ENCODE measurements at places on chromosomes 7 and 10.

DNA sequence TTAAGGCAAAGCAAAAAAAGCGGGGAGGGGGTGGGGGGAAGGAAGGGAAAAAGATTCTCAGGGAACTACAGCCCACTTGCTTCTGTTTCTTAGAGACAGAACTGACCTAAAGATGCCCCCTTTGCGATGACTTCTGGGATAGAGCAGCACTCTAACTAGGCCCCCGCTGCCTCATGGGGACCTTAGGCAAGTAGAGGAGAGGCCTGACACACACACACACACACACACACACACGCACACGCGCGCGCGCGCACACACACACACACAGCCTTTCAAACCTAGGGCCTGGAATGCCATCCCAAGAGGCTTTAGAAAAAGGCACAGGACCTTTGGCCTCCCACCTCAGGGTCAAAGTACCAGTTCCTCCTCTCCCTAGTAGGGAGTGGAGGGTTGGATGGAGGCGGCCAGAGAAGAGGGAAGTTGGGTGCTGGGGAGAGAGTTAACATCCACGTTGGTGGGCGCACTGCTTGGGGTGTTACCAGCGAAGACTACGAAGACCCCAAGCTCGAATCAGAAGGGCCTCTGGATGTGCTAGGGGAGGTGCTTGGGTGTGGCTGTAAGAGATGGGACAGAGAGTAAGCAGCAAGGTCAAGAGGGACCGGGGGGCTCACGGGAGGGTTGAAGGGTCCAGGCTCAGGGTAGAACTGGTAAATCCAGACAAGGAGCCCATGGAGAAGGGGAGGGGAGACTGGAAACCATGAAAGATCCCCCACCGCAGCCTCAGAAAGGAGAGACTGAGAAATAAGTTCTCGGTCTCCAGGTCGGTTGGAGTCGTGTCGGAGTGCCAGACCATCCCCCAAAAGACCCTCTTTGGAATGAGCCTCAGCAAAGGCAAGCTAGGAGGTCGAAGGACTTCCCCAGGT lies 1.2 kb upstream of the COL1A2 start:
- DNase-seq, result no peak
- H3K27ac ChIP-seq, result no peak overlapping the region
- H3K36me3 ChIP-seq, result no peaks in the 10 kb centered on the region
- no peak overlapping the region for H3K4me3 ChIP-seq
- H3K4me1 ChIP-seq, result no peaks in the 10 kb centered on the region
- no peaks in the 10 kb centered on the region for H3K27me3 ChIP-seq

DNA sequence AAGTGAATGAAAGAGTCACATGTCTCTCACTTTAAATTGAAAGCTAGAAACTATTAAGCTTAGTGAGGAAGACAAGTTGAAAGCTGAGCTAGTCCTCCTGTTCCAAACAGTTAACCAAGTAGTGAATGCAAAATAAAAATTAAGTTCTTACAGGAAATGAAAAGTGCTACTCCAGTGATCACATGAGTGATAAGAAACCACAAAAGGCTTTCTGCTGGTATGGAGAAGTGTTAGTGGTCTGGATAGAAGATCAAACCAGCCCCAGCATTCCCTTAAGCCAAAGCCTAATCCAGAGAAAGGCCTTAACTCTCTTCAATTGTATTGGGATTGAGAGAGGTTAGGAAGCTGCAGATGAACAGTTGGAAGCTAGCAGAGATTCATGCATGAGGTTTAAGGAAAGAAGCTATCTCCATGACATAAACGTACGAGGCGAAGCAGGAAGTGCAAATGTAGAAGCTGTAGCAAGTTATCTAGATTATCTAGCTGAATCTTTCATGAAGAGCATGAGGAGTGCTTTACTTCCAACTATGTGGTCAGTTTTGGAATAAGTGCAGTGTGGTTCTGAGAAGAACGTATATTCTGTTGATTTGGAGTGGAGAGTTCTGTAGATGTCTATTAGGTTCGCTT lies 261.6 kb downstream of the MDFIC start:
- no peaks in the 10 kb centered on the region for H3K4me1 ChIP-seq
- no peak overlapping the region for H3K4me3 ChIP-seq
- no peak for DNase-seq
- H3K36me3 ChIP-seq, result no peaks in the 10 kb centered on the region

- no peaks in the 10 kb centered on the region for H3K27me3 ChIP-seq
- no peaks in the 10 kb centered on the region for H3K4me1 ChIP-seq
- H3K36me3 ChIP-seq, result no peaks in the 10 kb centered on the region
- DNase-seq, result no peak
- no peak overlapping the region for H3K4me3 ChIP-seq
Measured at GRCh38 chr7:134660961-134661376, 14.3 kb downstream of the BPGM start.

GRCh38 chr10:121627876-121628581 lies 29.8 kb upstream of the FGFR2 start:
- H3K27me3 ChIP-seq, result peaks cover 3% of the 10 kb centered on the region
- H3K27ac ChIP-seq, result no peak overlapping the region
- no peaks in the 10 kb centered on the region for H3K4me1 ChIP-seq
- no peak for DNase-seq
- no peak overlapping the region for H3K4me3 ChIP-seq

GRCh38 chr10:6711408-6711841 lies 131.3 kb upstream of the PRKCQ start:
- H3K27me3 ChIP-seq, result no peaks in the 10 kb centered on the region
- no peaks in the 10 kb centered on the region for H3K4me1 ChIP-seq
- H3K4me3 ChIP-seq, result no peak overlapping the region
- H3K27ac ChIP-seq, result no peak overlapping the region

- no peak overlapping the region for H3K4me3 ChIP-seq
- H3K36me3 ChIP-seq, result no peaks in the 10 kb centered on the region
- DNase-seq, result no peak
- peaks cover 3% of the 10 kb centered on the region for H3K4me1 ChIP-seq
Measured at GRCh38 chr10:119336599-119336998, 129.2 kb downstream of the GRK5 start.

- no peaks in the 10 kb centered on the region for H3K36me3 ChIP-seq
- H3K27me3 ChIP-seq, result peaks cover 4% of the 10 kb centered on the region
Measured at GRCh38 chr10:45239642-45240041, 75.8 kb downstream of the OR13A1 start.

GRCh38 chr7:114786455-114786854 lies 135.4 kb upstream of the MDFIC start:
- no peak overlapping the region for H3K27ac ChIP-seq
- H3K4me1 ChIP-seq, result no peaks in the 10 kb centered on the region
- H3K36me3 ChIP-seq, result no peaks in the 10 kb centered on the region
- H3K27me3 ChIP-seq, result no peaks in the 10 kb centered on the region
- no peak for DNase-seq
- H3K4me3 ChIP-seq, result no peak overlapping the region

DNA sequence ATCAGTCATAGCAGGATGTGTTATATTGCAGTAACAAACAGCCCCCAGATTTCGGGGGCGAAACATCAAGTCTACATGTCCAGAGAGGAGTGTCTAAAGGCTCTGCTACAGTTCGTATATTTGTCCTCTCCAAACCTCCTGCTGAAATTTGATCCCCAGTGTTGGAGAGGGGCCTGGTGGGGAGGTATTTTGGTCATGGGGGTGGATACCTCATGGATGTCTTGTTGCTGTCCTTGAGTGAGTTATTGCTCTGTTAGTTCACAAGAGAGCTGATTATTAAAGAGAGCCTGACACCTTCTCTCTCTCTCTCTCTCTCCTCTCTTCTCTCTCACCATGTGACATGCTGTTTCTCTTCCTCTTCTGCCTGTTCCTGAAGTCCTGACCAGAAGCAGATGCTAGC lies 343.7 kb downstream of the TCERG1L start:
- no peaks in the 10 kb centered on the region for H3K4me1 ChIP-seq
- DNase-seq, result no peak
- H3K36me3 ChIP-seq, result no peaks in the 10 kb centered on the region

DNA sequence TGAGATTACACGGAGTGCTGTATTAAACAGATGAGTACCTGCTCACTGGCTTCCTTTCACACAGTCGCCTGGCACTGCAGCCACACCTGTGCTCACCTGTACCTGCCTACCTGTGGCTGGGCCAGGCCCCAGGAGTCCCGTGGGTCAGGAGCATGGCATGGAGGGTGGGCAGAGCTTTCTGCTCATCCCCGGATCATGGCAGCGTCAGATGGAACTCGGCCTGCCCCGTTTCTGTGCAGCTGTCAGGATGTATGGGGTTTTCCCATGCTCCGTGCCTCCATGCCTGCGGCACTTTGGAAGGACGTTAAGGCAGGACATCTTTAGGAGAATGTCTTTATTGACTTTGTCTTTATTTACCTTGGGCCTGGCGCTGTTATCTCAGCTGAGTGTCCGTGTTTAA lies 112.2 kb downstream of the MGMT start:
- H3K27me3 ChIP-seq, result no peaks in the 10 kb centered on the region

DNA sequence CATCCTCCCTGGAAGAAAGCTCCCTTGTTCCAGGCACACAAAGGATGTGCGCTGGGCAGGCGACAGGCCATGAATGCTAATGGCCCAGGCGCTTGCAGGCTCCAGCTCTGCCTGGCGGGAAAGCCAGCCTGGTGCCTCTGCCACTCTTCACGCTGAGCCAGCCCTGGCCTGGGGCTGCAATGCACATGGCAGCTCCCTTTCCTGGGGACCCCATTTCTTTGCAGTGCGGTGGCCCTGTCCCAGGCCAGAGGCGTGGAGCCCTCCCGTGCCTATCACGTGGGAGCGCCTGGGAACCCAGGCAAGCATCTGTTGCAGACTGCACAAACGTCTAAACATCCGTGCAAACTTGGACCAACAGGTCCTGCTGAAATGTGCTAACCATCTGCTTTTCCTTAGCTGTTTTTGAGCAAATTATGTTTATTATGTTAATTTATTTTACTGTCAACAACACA lies 152.1 kb upstream of the LYZL2 start:
- no peaks in the 10 kb centered on the region for H3K4me1 ChIP-seq
- no peaks in the 10 kb centered on the region for H3K36me3 ChIP-seq
- no peak for DNase-seq
- H3K27ac ChIP-seq, result no peak overlapping the region

DNA sequence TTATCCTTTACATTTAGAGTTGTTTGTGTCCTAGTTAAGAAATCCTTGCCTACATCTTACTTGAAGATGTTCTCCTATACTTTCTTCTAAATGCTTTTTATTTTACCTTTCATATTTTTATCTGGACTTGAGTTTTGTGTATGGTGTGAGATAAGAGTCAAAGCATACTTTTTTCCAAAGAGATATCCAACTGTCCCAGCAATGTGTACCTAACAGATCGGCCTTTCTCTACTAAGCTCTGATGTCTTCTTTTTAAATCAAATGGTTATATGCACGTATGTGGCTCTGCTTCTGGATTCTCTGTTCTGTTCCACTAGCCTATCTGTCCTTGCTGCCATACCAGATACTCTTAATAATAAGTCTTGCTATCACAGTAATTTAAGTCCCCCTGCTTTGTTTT lies 7.2 kb downstream of the IKZF5 start:
- H3K4me1 ChIP-seq, result peaks cover 11% of the 10 kb centered on the region
- H3K36me3 ChIP-seq, result no peaks in the 10 kb centered on the region
- no peak overlapping the region for H3K27ac ChIP-seq
- no peak for DNase-seq
- H3K27me3 ChIP-seq, result no peaks in the 10 kb centered on the region
- H3K4me3 ChIP-seq, result no peak overlapping the region

- H3K36me3 ChIP-seq, result no peaks in the 10 kb centered on the region
- H3K4me1 ChIP-seq, result no peaks in the 10 kb centered on the region
- peaks cover 5% of the 10 kb centered on the region for H3K27me3 ChIP-seq
- H3K4me3 ChIP-seq, result no peak overlapping the region
Measured at GRCh38 chr7:28641752-28642545, 229.6 kb downstream of the CREB5 start.

DNA sequence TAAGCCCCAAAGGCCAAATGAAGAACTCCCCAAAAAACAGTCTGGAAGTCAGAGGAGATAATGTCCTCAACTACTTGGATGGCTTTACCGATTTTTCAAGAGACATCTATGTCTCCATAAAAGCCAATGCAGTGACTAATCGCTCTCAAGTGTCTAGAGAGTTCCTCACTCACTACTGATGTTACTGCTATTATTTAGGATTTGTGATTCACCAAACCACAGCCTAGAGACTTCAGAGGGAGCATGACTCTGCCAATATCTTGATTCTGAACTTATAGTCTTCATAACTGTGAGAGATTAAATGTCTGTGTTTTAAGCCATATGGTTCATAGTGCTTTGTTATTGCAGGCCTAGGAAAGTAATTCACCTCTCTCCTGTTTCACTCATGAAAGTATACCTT lies 160.2 kb downstream of the IPMK start:
- no peak overlapping the region for H3K27ac ChIP-seq
- DNase-seq, result no peak

DNA sequence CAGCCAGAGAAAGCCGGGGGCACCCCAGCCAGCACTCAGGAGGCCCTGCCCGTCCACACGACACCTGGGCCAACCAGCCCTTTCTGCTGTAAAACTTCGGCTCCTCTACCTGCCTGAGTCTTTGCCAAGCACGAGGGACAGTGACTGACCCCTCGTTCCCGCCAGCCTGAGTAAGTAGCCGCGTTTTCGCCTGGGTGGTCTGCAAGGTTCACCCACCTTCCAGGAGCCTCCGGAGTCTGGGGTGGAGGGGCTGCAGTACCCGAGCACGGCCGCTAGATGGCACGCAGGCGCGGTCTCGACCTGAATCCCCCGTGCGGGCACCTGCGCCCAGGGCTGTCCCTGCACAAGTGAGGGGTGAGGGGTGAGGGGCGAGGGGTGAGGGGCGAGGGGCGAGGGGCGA lies 192.7 kb downstream of the PTPRN2 start:
- DNase-seq, result no peak
- peaks cover 7% of the 10 kb centered on the region for H3K4me1 ChIP-seq
- H3K27ac ChIP-seq, result no peak overlapping the region
- H3K4me3 ChIP-seq, result no peak overlapping the region
- no peaks in the 10 kb centered on the region for H3K36me3 ChIP-seq

DNA sequence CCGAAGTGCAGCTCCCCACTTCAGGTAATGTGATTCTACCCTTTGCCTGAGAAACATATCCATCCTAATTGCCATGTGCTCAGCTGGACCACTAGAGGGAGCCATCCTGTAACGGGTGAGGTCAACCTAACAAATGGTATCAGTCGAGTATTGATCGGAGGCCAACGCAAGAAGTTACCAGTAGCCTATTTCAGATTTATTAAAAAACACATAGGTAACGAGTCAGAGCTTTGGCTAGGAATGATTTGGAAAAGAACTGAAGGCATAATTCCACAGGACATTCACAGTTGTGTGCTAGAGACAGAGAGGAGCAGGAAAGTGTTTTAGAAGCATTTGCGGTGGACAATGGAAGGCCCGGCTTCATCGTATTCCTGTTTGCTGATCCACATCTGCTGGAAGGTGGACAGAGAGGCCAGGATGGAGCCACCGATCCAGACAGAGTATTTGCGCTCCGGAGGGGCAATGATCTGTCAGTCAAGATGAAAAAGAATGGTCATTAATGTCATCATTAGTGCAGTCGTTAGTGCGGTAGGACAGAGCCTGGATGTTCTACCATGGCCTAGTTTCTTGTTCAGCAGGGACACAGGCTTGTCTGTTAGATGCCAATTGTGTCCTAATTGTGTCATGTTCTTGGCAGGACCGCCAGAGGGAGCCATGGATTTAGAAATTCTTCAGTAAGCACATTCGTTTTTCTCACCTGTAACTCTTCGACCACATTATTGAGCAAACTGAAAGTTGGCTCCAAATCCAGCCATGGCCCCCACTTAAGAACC lies 17.5 kb downstream of the ACTA2 start:
- H3K36me3 ChIP-seq, result no peaks in the 10 kb centered on the region
- no peaks in the 10 kb centered on the region for H3K27me3 ChIP-seq
- no peak overlapping the region for H3K27ac ChIP-seq
- DNase-seq, result peak; percentile 60
